RPMI8226 (cell line): ENCODE measurements at places on chromosomes 11 and 22.
A peak's percentile ranks its signal among the peaks of the same experiment; 100 is the strongest.

DNA sequence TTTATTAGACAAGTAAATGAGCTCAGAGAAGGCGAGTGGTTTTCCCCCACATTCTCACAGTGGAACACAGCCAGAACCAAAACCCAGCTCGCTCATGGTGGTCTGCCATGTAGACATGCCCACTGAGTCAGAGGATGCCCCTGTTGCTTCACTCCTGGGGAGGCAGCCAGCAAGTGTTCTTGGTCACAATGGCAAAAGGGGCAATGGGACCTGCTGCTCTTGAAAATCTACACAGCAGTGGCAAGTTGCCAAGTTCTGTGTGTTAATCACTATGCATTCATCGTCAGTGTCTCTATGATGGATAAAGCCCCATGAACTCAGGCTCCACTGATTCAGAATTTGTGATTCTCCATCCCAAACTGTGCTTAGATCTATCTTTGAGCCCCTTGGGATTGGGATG, 64.7 kb upstream of the TBCEL start:
- DNase-seq = no peak

- peak; percentile 26 for DNase-seq
Measured at GRCh38 chr22:37951305-37951704, 2.1 kb downstream of the C22orf23 start.

GRCh38 chr11:36311926-36312595, 16.0 kb downstream of the PRR5L start:
- DNase-seq = no peak

- no peak for DNase-seq
Measured at GRCh38 chr11:125082611-125083311, 19.7 kb downstream of the SLC37A2 start.

GRCh38 chr11:102256251-102256650, 61.0 kb upstream of the BIRC3 start:
- DNase-seq = no peak

DNA sequence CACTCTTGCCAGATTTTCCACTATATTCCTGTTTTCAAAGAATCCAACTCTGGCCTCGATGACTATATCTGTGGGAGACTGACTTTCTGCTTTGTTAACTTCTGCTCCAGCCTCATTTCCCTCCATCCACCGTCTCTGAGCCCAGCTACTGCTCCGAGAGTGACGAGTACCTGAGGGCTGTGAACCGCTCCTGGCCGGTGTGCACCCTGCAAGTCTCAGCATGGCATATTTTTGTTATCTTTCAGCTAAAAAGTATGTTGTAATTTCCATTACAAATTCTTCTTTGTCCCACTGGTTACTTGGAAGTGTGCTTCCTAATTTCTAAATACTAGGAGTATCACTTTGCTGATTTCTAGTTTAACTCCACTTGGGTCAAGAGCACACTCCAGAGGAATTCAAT, 36.5 kb upstream of the MOB2 start:
- DNase-seq = no peak

- no peak for DNase-seq
Measured at GRCh38 chr11:124978316-124978715, 24.3 kb downstream of the CCDC15 start.

DNA sequence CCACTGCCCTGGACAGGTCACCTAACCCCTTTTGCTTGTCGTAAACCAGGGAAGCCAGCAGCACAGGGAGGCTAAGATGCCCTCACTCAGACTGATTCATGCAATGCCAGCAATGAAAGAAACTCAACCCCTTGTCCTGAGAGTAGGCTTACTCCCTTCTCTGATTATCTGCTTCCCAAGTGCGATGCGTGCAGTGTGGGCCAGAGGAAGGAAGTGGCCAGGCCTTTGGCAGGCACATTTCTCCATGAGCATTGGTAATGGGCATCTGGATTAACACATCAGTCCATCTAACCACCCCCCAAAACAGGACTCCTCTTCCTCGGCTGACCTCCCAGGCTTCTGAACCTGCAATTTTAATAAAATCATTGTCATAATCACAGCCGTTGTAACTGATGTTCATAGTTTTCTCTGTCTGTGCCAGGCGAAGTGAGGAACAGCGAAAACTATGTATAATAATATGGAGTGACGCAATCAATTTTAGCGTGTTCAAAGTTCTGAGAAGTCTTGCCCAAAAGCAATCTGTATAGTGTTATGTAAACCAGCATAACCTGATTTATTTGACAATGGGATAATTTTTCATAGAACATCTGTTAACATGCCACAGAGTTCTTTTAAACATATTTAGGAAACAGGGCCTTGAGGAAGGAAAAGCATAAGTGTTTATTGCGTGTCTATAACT, 33.9 kb downstream of the TST start:
- no peak for DNase-seq

GRCh38 chr11:73314117-73314961, 6.3 kb downstream of the ARHGEF17 start:
- DNase-seq = no peak

DNA sequence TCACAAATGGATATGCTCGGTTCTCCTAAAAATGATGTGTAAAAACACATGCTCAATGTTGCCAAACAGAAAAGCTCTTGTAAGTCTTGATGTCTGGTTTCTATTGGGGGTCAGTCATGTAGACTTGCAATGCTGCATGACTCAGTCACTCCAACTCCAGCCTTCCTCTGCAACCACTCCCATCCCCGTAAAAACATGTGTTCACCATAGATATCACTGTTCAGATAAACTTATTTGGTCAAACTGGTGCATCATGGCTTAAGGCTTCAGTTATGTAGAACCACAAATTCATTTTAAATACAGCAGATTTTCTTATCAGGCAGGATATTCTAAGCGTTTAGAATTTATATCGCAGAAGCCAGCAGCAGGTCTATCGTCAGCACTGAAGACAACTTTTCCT, 298.4 kb upstream of the LUZP2 start:
- no peak for DNase-seq

DNA sequence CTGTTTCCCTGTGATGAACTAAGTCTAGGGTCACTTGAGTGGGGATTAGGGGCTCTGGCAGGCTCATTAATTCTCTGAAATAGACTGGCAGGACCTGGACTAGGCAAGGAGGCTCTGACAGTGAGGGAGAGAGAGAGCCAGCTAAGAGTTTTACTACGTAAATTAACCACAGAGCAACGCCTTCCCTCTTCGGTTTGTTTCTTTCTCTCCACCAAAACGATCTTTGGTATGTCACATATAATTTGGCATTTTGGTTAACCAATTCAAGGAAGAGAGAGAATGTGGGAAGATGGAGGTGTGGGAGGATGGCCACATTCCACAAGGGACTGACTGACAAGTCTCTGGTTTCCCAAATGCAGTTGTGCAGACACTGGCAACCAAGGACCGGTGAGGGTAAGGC, 27.9 kb downstream of the ATG16L2 start:
- DNase-seq = no peak

DNA sequence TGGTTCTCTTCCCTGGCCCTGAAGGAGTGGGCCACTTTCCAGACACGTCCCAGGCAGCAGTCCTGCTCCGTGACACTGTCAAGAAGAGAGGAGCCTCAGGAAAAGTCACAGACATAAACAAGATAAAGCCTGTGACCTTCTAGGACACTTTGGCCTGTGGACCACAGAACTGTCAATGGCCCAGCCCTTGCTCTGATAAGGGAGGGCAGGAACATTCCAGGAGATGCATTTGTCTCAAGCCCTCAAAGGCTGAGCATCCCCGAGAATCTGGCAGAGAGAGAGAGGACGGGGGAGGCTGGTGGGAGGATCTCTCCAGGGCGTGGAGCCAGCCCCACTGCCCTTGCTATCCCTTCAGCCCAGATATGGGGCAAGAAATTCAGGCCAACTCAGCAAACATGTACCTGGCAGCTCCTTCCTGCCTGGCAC, 476.4 kb downstream of the INSC start:
- no peak for DNase-seq

- no peak for DNase-seq
Measured at GRCh38 chr11:28815110-28815509, 706.9 kb downstream of the METTL15 start.

- DNase-seq = peak; percentile 71
Measured at GRCh38 chr11:47348859-47349258, 3.6 kb downstream of the MYBPC3 start.

DNA sequence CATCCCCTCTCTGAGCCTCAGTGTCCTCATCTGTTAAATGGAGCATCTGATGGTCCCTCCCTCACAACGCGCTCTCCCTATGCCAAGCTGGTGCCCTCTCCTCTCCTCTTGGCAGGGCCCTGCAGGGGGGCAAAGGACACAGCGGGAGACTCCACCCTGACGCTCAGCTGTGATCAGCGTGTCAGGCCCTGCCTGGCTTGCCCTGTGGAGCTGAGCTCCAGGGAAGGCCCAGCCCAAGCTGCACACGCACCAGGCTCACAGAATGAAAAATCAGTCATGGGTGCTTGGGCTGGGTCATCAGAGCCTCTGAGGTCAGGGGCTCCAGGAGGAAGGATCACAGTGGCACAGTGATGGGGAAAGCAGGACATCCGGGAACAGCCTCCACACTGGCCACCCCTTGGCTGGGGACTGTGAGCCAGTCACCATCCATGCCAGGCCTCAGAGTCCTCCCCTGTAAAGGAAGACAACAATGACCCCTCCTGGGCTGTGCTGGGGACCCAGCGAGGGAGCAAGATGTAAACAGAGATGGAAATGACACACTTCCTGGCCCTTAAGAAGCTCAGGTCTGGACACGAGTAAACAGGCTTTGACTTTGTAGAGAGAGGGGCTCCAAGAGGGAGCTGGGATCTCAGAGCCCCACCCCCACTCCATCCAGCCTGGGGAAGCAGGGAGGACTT, 36.6 kb downstream of the RPL3 start:
- no peak for DNase-seq

DNA sequence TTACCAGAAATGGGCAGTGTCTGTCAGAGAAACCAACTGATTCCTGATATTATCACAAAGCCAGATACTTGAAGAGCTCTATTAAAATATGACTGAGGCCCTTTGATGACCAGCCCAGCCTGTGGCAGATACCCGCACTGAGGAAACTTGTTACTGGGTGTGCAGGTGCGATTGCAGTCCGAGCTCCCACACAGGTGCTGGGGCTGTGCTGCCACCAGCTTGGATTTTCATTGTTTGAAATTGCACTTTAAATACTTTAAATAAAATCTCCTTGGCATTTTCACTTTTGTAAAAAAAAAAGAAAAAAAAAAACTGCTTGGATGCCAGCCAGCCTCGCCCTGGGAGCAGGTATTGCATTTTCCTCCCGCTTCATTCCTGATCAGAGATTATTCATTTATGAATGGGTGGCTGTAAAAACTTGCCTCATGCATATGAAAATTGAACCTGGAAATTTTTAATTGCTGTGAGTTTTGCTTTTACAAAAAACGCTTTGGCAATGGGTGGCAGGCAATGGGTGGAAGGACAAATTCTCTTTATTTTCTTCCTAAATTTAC, 21.2 kb downstream of the EHF start:
- DNase-seq = no peak

- DNase-seq = no peak
Measured at GRCh38 chr11:75557666-75558494, 4.2 kb upstream of the SERPINH1 start.

- no peak for DNase-seq
Measured at GRCh38 chr11:64267207-64267945, 16.0 kb downstream of the PLCB3 start.

DNA sequence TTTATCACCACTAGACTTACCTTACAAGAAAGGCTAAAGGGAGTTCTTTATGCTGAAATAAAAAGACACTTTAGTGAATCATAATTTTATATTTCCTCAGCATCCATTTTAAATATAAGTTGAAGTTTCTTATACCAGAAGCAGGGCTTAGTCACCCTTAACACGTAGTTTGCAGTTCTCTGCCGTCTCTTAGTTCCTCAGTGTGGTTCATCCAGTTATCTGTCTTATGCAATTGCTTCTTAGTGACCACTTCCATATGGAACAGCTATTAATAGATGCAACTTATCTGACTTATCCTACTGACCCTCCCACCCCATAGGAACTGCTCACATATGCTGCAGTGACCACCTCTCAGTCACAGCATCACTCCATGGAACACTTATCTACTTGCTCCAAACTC, 11.7 kb upstream of the SLC36A4 start:
- no peak for DNase-seq
